ENCODE measurements at places on chromosomes 7 and 10.

GRCh38 chr10:70441161-70441894, at the start of gene NODAL:
Gene NODAL (minus strand): TSS chr10:70441681. CDS start chr10:70441667, 14 bp downstream.
- DNase-seq, result no peak

DNA sequence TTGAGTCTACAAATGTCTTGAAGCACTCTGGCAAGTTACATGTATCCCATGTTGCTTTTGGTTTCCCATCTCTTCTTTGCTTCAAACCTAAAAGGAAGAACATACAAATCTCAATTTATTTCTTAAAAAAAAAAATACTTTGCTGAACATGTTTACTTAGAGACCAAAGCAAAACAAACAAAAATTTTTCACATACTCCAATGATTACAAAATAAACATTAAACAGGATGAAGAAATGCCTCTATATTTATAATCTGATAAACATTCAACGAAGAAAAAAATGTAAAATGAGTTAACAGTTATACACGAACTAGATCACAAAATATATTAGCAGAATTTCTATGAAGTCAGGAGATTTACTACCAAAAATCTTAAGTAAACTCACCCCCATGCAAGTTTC, 31.3 kb downstream of the FAM204A start:
- DNase-seq, result no peak

GRCh38 chr10:24414597-24414996, 205.7 kb downstream of the KIAA1217 start:
- no peak for DNase-seq

- no peak for DNase-seq
Observed at GRCh38 chr10:101050208-101051069, 11.3 kb upstream of the KAZALD1 start.
